ENCODE measurements at places on chromosomes 12 and 14.

- no peak for DNase-seq
These were observed 3.4 kb downstream of the SSPN start for GRCh38 chr12:26198742-26199141.

- DNase-seq: no peak
These were observed 49.2 kb upstream of the PNMA1 start for GRCh38 chr14:73763396-73763795.

DNA sequence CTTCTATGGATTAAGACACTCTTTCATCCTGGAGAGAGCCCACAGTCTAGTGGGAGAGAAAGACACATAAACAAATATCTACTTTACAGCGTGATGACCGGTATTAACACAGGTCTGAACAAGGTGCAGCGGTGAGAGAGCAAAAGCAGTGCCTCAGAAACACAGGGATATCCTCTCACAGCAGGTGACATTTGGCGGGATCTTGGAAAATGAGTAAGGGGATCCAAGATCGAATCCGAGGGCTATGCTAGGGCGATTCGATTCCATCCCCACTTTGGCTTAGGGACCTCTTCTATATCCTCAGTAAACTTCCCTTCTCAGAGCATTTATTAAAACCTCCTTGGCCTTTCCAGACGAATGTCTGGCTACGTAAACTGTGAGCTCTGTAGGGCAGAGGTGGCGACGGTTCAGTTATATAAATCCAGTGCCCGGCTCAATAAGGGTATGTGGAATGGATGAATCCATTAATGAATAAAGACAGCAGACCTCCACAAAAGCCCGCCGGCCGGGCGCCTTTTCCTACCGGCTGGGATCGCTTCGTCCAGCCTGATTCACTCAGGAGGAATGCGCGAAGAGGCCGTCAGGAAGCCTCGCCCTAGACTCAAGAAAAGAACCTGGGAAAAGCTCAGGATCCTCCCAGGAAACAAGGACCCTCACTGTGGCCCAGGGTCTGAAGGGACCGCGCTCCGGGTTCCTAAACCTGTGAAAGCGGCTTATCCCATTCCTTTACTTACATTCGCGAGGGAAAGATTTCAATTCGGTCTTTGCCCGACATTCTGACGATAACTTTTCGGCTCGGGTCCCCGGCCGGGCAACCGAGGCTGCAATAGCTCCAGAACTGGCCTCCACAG lies 455 bp downstream of the ATP6V1D start:
- no peak for DNase-seq

DNA sequence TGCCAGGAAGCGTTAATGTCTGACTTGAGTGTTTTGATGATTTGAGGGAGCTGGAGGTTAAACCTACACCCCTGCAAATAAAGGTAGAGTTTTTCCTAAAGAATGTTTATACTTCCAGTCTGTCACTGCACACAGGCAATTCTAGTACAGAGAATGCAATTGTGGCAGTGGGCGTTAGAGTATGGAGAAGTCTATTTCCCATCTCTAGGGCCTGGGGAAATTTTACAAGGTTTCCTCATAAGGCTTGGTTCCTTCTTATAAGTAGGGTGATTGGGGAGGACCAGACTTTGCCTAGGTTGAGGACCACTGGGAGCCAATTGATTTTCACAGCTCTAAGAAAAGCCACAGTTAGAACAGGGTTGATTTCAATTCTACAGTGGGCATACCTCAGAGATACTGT lies 44.3 kb downstream of the IFNG start:
- no peak for DNase-seq

DNA sequence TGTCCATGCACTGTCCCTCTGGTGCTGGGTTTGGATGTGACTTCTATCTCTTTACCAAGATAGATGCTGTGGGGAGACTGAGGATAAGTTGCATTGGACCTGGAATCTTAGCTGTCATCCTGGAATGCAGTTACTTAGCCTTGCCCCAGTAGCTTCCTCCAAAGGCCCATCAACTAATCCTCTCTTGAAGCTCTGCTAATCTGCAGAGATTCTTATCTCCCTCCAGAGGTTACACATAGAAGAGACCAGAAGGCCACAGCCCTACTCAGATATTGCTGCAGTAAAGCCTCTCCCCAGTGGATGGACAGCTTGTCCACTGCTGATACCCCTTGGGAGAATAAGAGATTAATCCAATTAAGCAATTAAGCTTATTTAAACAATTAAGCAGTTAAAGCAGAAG lies 867.2 kb downstream of the BCL11B start:
- no peak for DNase-seq

GRCh38 chr14:34425095-34425851 lies 36.8 kb downstream of the SPTSSA start:
- DNase-seq: no peak

- no peak for DNase-seq
These were observed 104.3 kb upstream of the SLC35F4 start for GRCh38 chr14:57970175-57970574.

GRCh38 chr12:1463073-1463905 lies 131.1 kb downstream of the FBXL14 start:
- no peak for DNase-seq

GRCh38 chr12:124305776-124306685 lies 11.1 kb downstream of the RFLNA start:
- no peak for DNase-seq

DNA sequence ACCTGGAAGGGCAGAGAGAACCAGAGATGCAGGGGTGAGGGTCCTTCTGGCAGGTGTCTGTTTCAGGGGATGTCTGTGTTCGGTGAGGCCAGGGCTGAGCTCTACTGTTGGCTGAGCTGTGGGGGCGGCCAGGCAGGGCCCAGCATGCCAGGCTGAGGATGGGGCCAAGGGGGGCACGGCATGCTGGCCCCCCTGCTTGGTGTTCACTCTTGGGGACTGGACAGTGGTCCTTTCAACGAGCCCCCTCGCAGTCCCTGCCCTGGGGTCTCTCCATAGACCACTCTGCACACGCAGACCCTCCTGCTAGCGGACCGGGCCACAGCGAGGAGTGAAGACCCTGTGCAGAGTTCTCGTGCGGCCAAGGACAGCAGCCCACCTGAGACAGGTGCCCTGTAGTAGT lies 56.3 kb downstream of the KIF26A start:
- DNase-seq: no peak
